ENCODE measurements at places on chromosomes 5 and 9.

GRCh38 chr5:61308712-61309111 lies 23.3 kb upstream of the ZSWIM6 start:
- no peak for DNase-seq

DNA sequence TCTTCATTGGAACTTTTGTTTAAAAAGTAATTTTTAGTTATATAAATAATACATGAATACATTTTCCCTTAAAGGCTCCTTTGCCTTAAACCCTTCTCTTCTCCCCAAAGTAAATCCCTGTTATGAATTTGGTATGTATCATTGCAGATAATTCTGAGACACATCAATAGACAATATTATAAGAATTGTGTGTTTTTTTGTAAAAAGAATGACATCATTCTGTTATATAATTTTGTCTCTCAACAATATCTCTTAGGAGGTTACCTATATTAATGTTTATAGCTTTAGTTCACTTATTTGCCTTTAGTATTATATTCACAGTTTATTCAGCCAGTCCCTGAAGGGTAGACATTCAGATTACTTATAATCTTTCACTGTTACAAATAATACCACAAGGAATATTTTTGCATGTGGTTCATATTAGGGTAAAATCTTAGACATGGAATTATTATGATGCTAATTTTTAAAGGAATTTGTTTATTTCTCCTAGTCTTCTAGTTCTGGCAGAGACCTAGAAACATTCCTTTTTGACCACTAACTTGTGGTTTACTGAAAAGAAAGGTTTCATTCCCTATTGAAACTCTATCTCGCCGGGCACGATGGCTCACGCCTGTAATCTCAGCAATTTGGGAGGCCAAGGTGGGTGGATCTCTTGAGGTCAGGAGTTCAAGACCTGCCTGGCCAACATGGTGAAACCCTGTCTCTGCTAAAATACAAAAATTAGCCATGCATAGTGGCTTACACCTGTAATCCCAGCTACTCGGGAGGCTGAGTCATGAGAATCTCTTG lies 105.6 kb downstream of the KCTD16 start:
- DNase-seq = no peak

DNA sequence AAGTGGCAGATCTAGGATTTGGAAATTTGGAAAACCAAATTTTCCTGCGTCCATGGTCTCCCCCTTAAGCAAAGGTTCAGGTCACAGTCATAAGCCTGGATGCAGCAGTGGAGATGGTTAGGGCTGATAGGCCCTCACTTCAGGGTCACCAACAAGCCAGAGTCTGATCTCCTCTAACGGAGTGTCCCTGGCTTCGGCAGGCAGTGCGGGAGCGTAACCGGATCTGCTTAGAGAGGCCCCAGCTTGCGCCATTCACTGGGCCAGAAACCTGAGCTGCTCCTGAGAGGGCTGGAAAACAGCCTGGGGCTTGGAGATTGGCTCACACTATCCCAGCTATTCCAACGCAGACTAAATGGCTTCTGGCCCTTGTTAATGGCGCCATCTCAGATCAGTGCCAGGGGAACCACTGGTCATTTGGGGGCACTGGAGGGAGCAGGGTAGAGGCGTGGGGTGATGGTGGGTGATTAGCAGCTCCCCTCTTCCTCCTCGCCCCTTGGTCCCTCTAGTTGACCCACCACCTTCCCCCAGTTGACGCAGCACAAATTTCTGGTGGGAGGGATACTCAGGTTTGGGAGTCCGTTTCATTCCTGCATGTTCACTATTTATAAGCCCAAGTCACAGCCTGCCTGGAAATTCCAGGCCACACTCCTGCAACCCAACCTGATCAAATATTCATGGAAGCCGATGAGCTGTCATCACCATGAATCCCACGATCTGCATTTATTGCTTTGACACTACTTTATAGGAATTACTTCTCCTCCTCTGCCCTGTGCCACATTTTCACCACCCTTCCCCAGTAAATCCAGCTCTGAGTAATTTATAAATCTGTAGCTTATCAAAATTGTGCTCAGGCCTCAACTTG lies 134.6 kb upstream of the CPEB4 start:
- DNase-seq = no peak

DNA sequence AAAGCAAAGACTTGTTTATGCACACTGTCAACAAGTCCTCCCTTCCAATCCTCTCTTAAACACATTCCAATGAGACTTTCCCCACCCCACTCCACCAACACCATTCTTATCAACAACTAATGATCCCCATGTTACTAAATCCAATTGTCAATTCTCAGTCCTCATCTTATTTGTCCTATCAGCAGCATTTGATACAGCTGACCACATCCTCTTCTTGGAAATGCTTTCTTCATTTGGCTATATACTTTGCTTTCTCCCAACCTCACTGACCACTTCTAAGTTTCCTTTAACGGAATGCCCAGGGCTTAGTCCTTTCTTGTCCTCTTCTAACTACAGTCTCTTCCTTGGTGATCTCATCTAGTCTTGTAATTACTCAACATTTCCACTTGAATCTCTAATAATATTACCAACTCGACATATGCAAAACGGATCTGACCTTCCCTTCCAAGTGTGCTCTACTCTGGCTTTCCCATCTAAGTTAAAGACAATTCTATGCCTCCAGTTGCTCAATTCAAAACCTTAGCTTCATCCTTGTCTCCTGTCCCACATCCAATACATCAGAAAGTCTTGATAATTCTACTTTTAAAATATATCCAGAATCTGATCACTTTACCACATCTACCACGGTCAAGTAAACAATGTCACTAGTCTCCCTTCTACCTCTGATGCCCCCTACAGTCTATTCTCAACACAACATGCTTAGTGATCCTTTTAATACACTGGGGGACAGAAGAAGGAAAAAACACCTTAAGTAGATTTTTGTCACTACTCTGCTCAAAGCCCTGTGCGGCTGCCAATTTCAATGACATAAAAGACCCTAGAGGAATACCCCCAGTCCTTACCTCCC lies 25.5 kb downstream of the AGTPBP1 start:
- DNase-seq = no peak

GRCh38 chr5:122412966-122413365 lies 100.9 kb downstream of the SNCAIP start:
- no peak for DNase-seq

DNA sequence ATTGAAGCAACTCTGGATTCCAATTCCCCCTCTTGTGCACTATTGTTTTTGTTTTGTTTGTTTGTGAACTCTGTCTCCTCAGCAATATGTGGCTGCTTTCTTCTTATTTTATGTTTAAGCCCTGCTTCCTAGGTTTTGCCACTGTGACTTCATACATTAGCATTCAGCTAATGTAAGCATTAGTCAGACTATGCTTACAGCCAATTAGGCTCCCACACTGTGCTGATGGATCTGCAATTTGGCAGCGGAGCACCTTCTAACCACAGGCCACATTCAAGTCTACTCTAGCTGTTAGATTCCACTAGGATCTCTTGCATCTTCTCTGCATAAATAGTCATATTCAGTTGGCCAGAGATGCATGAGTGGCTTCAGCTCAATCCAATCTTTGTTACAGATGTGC lies 9.6 kb upstream of the BICD2 start:
- DNase-seq = no peak
